Kidney (tissue), 22 donors: ENCODE measurements at places on chromosomes 2 and 18.

DNA sequence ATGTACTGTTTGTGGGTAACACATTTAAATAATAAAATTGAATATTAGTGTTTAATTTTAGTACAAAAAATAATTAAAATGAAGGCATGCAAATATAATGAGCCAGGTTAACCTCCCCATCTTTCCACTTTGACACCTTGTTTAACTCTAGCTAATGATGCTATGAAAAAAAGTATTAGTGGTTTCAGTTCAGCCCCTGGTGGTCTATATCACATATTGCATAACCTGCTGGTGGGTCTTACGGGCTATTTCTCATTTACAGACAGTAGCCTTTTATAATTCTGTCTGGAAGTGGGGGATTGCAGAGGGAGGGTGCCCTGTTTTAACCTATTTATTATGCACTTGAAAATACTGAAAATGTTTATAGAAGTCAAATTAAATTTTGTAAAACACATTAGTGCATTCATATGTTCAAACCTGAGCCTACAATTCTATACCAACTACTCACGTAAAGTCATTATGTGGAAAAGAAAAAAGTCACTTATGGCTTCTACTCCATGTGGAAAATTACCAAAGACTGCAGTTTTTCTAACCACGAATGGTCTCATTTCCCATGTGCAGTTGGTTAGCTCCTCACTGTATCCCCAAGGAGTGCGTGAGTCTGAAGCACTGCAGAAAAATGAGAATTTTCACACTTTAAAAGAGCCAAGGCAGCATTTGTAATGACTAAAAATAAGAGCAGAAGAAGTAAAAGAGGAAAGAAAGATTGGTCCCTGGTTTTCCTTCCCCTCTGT, 381.0 kb downstream of the MTX2 start:
- peak overlapping the region; percentile 55 for H3K27ac ChIP-seq
- H3K4me3 ChIP-seq = peak overlapping the region; percentile 38
- no peak for DNase-seq
- H3K27me3 ChIP-seq = no peaks in the 10 kb centered on the region

DNA sequence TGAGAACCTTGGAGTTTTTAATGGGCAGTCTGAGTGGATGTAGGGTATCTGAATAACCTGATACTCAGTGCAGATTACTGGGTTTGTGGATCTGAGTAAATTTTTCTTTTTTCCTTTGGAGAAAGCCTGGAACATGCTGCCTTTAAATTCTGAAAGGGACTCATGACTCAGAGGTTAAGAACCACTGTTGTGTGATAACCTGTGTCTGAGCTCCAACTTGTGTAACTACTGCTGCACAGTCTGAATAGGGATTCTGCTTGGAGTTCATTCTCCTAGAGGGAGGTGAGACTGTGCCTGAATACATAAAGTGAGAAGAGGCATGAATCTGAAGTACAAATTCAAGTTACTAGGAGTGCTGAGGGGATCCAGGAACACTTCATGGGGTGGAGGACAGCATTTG, 36.2 kb downstream of the KDM3A start:
- no peak overlapping the region for H3K4me3 ChIP-seq
- H3K27ac ChIP-seq = no peak overlapping the region
- DNase-seq = no peak
- no peaks in the 10 kb centered on the region for H3K4me1 ChIP-seq
- no peaks in the 10 kb centered on the region for H3K27me3 ChIP-seq

- no peaks in the 10 kb centered on the region for H3K27me3 ChIP-seq
- DNase-seq = no peak
- H3K36me3 ChIP-seq = no peaks in the 10 kb centered on the region
- H3K4me3 ChIP-seq = no peak overlapping the region
- H3K27ac ChIP-seq = no peak overlapping the region
- no peaks in the 10 kb centered on the region for H3K4me1 ChIP-seq
Measured at GRCh38 chr2:230660294-230661060, 52.2 kb upstream of the CAB39 start.

- no peaks in the 10 kb centered on the region for H3K36me3 ChIP-seq
- no peak overlapping the region for H3K4me3 ChIP-seq
- no peak overlapping the region for H3K27ac ChIP-seq
- H3K27me3 ChIP-seq = no peaks in the 10 kb centered on the region
- no peaks in the 10 kb centered on the region for H3K4me1 ChIP-seq
Measured at GRCh38 chr2:186135686-186136085, 350.4 kb upstream of the ZC3H15 start.

GRCh38 chr2:73920577-73921545, 5.8 kb upstream of the DGUOK start:
- no peaks in the 10 kb centered on the region for H3K4me1 ChIP-seq
- no peaks in the 10 kb centered on the region for H3K36me3 ChIP-seq
- H3K27ac ChIP-seq = no peak overlapping the region
- no peaks in the 10 kb centered on the region for H3K27me3 ChIP-seq
- DNase-seq = no peak

- no peaks in the 10 kb centered on the region for H3K4me1 ChIP-seq
- H3K4me3 ChIP-seq = no peak overlapping the region
- H3K27ac ChIP-seq = no peak overlapping the region
- no peak for DNase-seq
Measured at GRCh38 chr2:23533338-23533695, 148.3 kb downstream of the KLHL29 start.

DNA sequence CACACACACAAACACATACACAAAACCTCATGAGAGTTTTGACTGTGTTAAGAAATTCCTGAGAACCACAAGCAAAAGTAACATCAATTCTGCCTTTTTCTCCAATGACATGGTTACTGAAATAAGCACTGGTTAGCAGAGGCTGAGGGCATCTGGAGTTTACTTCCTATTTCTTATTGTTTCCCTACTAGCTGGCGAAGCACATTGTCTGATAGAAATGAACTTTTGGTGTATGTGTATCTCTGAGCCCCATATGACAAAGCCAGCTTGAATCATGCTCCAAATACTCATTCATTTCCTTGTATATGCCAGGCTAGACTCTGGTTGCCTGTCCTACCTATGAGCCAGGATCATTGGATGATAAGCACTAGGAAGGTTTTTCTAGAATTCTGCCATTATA, 203.1 kb downstream of the NCKAP5 start:
- H3K27me3 ChIP-seq = no peaks in the 10 kb centered on the region
- no peaks in the 10 kb centered on the region for H3K36me3 ChIP-seq
- H3K27ac ChIP-seq = no peak overlapping the region
- no peaks in the 10 kb centered on the region for H3K4me1 ChIP-seq

DNA sequence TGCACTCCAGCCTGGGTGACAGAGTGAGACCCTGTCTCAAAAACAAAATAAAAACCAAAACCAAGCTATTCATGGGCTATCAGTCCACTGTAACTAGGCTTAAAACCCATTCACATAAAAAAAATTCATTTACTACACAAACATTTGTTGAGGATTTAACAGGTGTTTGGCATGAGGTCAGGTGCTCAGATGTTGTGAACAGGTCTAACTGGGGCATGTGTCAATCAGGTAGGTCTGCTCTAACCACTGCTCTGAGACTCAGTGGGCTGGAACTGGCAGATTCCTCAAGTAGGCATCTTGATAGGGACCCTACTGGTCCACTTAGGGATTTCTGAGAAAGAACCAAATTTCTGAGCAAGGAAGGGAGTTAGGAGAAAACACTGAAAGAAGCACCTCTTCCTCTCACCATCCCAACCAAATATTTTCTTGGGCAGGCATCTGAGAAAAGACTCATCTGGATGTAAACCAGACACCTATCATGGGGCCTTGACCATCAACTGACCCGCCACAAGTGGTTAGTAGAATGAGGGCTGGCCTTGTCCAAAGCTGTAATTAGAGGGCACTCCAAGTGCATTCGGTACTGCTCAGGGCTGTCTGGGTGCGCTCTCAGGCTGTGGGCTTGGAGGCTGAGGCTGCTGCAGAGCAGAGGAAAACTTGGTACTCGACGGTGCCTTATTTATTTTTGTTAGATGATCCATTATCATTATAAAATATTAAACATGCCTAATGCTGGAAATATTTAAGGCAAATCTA, 33.9 kb downstream of the WIPF1 start:
- H3K36me3 ChIP-seq = no peaks in the 10 kb centered on the region
- H3K4me1 ChIP-seq = no peaks in the 10 kb centered on the region
- no peaks in the 10 kb centered on the region for H3K27me3 ChIP-seq
- H3K27ac ChIP-seq = no peak overlapping the region
- no peak for DNase-seq
- no peak overlapping the region for H3K4me3 ChIP-seq

DNA sequence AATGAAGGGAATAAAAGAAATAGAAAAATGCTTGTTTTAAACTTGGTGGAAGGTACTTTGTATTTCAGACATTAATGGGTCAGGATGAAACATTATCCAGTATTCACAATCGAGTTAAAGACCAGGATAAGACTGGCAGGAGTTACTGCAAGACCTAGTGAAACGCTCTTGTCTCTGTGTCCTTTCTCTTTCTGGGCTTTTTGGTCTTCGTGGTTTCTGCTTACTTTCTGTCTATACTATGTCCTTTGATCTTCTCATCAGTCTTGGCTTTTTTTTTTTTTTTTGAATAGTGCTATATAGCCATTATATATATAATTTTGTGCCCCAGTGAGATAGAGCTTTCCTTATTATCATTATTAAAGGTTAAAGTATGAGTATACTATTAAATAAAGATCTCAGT, 42.1 kb upstream of the GAREM2 start:
- no peaks in the 10 kb centered on the region for H3K27me3 ChIP-seq
- H3K36me3 ChIP-seq = peaks cover under 1% of the 10 kb centered on the region
- H3K4me1 ChIP-seq = no peaks in the 10 kb centered on the region
- H3K27ac ChIP-seq = no peak overlapping the region

DNA sequence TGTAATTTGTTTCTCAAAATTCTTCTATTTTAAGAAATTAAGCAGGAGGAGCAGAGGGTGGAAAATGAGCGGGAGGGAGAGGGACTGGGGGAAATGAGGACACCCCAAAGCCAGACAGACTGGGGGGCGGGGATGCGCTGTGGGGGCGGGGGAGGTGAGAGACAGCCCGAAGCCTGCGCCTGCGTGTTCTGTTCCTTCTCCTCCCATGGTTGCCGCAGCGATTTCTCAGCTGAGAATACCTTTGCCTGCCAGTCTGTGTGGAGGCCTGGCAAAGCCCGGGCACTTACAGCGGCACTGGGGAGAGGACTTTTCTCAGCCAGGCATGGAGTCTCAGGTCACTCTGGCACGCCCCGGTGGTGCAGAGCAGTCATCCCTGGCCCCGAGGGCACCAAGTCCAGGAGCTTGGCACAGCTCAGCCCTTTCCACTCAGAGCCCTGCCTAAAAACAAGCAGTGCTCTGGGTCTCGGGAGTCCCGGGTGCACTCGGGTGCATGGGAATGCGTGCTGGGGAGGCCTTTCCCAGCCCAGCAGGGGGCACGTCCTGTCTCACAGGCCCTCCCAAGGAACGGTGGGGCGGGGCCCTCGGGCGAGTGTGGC, 289.3 kb upstream of the HS6ST1 start:
- no peak overlapping the region for H3K4me3 ChIP-seq
- peak; percentile 44 for DNase-seq
- H3K4me1 ChIP-seq = no peaks in the 10 kb centered on the region

DNA sequence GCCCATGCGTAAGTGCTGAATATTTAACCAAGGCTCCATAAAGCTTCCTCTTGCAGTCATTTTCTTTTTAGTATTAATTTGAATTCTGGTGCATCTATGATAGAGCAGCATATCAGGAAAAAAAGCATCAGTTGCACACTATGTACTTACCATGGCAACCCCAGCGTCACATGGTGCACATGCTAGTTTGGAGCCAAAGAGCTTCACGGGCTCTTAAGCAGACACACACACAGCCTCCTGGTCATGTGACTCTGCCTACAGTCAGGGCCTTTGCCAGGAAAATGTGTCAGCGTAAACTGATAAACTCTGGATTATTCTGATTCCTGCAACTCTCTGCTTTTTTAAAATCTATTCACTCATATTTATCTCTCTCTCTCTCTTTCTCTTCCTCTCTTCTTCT, 30.2 kb downstream of the NYAP2 start:
- H3K27me3 ChIP-seq = no peaks in the 10 kb centered on the region
- peak; percentile 50 for DNase-seq
- H3K27ac ChIP-seq = no peak overlapping the region
- H3K36me3 ChIP-seq = no peaks in the 10 kb centered on the region
- H3K4me1 ChIP-seq = no peaks in the 10 kb centered on the region

DNA sequence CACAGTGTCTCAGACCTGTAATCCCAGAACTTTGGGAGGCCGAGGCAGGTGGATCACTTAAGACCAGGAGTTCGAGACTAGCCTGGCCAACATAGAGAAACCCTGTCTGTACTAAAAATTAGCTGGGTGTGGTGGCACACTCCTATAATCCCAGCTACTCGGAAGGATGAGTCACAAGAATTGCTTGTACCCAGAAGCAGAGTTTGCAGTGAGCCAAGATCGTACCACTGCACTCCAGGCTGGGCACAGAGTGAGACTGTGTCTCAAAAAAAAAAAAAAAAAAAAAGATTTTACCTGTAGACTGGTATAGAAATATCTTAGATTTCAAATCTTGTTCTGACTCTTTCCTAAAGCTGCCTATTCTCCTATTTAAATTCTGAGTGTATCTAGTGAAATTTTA, 7.2 kb upstream of the KLHL29 start:
- no peak for DNase-seq
- H3K27ac ChIP-seq = no peak overlapping the region
- peaks cover 4% of the 10 kb centered on the region for H3K4me1 ChIP-seq
